Stimulated activated CD8-positive, alpha-beta memory T cell treated with anti-CD3 and anti-CD28 coated beads, Interleukin-2, amount 100 ng/mL, for 48 hours (primary cell): ENCODE measurements at places on chromosomes 4 and X.

DNA sequence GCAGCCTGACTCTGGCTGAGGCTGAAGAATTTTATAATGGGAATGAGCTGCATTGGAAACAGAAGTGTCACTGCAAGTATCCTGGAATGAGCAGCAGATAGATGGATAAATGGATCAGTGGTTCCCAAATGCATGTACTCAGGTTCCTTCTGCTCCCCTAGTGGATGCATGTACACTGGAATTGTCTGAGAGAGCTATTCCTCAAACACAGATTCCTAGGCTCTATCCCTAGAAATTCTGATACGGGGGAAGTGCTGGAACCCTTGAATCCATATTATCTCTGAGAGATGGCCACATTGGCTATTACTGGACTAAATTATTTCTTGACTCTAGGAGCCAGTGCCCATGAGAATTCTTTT is 64.8 kb downstream of the TMEM131L start:
- DNase-seq: no peak

DNA sequence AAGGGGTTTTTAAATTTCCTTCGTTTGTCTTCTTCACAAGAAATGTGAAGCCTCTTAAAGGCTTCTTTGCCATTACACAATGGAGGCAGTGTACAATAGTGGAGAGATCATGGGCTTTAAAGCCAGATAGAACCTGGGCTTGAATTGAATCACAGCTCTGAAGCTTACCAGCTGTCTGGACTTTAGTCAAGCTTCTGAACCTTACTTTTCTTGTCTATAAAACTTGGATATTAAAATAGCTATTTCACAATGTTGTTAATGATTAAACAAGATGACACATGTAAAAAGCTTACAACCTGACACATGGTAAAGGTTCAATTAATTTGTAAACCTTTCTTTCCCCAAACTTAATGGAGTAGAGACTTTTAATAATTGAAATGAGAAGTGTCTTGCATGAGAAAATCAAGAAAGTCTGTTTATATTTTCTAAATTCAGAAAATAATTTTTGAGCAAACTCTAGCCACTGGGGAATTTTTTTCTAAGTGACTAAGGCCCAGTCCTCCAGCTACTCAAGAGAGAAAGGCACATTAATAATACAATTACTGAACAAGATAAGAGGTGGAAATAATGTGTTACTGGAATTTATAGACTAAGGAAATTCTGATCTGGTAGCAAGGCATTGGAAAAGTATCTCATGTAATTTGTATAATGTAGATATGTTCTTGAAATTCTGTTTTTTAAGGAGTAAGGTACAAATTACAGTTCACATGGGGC is 21.7 kb upstream of the TBC1D8B start:
- no peak for DNase-seq

- DNase-seq: no peak
These were observed 46.4 kb downstream of the TBC1D14 start for GRCh38 chr4:6956087-6956433.

GRCh38 chr4:57360681-57361080 is 250.5 kb upstream of the IGFBP7 start:
- DNase-seq: no peak

DNA sequence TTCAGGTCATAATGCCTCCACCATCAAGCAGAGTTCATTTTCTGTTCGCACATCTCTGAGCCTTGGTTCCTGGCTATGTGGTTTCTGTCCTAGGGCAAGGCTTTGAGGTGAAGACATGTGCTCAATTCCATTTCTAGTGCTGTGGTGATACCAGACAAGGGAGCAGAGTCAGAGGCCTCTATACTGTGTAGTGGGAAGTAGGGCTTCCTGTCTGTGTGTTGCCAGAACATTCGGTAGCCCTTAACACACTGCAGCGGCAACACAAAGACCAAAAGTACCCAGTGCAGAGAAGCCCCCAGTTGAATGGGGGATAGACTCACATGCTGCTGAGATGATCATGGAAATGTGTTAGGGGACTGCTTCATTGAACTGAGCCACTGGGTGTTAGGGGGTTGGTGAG is 56.4 kb downstream of the STARD8 start:
- no peak for DNase-seq

DNA sequence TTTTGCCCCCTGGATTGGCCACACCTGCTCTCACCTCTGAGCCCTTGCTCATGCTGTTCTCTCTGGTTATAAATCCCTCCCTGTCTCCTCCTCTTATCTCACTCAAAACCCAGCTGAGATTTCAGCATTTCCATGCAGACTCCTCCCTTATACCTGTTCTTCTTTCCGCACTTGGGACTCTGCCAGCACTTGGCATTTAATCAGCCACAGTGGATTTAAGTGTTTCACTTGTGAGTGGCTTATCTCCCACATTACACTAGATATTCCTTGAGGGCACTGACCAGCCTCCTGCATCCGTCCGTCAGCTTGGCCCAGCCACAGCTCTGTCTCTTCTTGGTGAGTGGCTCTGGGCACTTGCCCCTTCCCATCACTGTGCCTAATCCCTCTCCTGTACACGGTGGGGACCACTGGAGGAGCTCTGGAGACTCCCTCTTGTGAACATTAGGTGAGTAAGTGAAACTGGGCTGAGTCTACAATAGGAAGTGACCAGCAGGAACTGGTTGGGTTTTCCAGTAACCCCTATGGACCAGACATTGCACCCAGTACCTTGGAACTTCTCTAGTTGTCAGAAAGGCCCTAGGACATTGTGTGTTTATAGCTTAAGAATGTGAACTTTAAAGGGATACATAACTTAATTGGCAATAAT is 19.9 kb downstream of the FGFBP1 start:
- no peak for DNase-seq

- no peak for DNase-seq
These were observed 490.9 kb upstream of the INTU start for GRCh38 chr4:127141856-127142255.

GRCh38 chrX:46574774-46575381 is 1.3 kb downstream of the CHST7 start:
- peak; percentile 17 for DNase-seq

DNA sequence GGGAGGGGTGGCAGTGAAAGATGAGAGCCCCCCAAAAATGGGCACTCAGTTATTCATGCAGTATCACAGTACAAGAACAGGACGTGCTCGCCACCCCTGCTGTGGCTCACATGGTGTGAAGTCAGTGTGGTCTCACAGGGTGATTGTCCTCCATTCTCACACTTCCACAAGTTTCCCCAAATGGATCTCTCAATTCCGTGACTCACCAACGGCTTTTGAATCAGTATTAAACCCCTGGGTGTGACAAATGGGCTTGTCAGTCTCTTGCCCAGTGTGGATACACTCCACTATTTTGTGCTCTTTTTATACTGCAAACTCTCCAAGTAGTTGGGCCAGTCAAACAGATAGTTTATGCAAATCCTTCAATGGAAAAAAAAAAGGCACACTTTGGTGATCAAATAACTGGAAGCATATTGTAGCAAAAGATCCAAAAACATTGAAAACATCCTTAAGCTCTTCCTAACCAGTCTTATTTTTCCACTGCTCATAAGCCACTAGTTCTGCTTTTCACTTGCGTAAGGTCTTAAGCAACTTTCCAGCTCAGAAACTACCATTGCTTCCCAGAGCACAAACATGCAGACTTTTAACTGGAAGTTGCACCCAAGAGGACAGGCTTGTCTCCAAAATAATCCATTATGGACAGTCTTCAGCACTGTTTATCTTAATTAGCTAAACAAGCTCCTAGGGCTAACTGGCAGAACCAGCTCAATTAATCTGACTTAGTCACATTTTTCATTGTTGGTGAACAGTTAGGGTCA is 365.7 kb downstream of the PPP3CA start:
- no peak for DNase-seq

- DNase-seq: no peak
These were observed 180.7 kb downstream of the ADGRL3 start for GRCh38 chr4:61380865-61381264.

DNA sequence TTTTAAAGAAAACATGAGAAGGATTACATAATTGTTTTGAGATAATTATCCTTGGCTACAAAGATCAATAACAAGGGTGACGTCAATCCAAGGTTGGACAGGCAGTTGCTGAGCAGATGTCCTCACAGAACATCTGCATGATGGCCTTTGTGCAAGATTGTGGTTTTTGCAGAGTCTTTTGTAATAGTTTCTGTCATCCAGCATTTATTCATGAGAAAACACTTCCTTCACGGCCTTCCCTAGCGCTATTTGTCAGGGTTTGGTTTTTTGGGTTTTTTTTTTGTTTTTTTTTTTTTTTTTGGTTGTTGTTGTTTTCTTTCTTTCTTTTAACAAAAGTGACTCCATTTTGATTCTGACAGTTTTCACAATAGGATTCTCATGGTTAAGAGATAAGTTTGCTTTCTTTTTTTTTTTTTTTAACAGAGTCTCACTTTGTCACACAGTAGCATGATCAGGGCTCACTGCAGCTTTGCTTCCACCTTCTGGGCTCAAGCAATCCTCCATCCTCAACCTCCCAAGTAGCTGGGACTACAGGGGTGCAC is 31.5 kb upstream of the ELF2 start:
- no peak for DNase-seq

DNA sequence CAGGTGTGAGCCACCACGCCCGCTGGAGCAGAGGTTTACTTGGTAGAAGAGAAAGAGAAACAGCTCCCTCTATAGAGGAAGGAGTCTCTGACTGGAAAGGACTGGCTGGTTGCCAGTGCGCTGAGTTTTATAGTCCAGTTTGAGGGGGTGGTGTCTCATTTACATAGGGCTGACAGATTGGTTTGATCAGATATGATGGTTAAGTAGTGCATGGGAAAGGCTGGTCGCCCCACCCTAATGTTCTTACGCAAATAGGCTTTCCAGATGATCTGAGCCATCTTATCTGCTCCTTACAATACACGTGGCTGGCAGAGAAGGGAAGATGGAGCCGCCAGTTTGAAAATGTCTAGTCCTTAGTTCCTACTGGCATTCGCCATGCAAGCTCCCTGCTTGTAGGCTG is 439.5 kb downstream of the NAF1 start:
- DNase-seq: no peak

DNA sequence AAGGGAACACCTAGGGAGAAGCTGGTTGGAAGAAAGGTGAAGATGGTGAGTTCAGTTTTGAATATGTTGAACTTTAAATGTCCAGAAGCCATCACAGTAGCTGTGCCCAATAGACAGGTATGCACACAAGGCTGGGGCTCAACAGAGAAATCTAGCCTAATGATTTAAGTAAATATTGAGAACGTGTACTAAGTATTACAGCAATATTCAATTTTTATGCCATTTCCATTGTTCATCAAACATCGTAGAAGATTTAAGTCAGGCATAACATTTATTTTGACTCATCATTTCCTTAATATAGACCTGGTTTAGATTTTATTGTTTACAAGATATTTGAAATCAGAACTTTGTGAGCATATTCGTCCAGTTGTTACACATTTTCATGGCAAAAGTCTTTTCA is 116.4 kb downstream of the HPGD start:
- DNase-seq: no peak

GRCh38 chr4:118743867-118744266 is 58.7 kb downstream of the METTL14 start:
- DNase-seq: no peak

DNA sequence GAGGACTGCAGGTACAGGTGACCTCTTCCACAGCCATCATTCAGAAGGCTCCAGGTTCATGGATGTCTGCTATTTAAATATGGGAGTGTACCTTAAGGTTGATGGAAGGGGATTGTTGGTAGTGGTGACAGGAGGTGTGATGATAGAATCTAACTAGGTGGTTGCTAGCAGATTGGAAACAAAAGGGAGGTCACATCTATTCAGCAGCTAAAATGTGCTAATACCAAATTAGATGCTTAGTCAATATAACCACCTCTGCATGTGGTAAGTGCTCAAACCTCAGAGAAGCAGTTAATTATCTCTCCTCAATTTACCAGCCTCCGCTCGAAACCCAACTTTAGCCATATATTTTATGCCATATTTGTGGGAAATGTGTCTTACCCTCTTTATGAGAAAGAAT is 98.7 kb upstream of the CCSER1 start:
- no peak for DNase-seq

DNA sequence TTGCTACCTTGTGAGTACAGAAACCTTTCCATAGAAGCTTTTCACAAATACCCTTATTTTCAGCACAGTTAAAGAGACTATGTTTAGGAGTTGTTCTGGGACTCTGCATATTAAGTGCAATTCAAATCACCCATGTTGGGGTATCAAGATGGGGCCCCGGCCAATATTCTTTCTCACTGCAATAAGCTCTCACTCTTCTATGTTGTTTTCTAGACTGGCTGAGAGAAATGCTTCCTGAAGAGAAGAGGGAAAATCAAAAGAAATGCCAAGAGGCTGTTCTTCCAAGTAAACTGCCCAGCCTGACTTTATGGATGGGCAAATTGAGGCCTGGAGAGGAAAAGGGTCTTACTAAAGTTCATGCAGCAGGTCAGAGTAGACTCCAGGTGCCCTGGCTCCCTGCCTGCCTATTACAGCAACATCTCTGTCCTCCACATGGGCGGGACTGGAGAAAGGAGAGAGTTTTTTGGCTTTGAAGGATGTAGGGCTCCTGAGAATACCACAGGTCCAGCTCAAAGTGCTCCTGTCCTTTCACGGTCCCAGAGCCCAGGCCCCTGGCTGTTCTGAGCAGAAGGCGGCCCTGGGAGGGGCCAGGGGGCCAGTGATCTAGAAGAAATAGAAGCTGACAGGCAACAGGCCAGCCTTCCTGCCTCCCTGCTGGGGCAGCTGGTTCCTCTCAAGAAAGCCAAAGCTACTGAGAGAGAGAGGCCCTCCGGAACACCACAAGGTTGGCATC is 745 bp upstream of the IQSEC2 start:
- no peak for DNase-seq

GRCh38 chrX:16665089-16665488 is 15.1 kb downstream of the S100G start:
- DNase-seq: no peak

DNA sequence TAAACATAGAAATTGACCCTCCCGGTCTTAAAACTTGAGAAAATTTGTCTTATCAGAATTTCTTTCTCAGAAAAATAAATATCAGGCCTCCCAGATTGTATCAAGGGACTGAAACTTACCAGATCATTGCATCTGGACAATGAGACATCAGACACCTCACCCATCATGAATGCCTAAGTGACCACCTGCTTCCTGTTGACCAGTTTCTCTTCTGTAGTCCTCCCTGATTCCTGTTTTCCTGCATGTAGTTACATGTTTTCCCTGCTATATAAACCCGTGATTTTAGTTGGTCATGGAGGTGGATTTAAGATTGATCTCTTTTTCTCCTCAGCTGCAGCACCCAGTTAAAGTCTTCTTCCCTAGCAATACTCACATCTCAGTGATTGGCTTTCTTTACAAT is 548.1 kb downstream of the PPP4R3C start:
- no peak for DNase-seq

GRCh38 chr4:186481998-186482790 is 73.2 kb downstream of the MTNR1A start:
- DNase-seq: no peak

- no peak for DNase-seq
These were observed 49.5 kb downstream of the GAK start for GRCh38 chr4:882646-883045.
